ENCODE measurements at places on chromosomes 5 and 9.
A peak's percentile ranks its signal among the peaks of the same experiment; 100 is the strongest.

- DNase-seq = no peak
These were observed 12.5 kb downstream of the PAIP2 start for GRCh38 chr5:139354186-139354585.

- no peak for DNase-seq
These were observed 43.1 kb downstream of the PTCD2 start for GRCh38 chr5:72363166-72363802.

DNA sequence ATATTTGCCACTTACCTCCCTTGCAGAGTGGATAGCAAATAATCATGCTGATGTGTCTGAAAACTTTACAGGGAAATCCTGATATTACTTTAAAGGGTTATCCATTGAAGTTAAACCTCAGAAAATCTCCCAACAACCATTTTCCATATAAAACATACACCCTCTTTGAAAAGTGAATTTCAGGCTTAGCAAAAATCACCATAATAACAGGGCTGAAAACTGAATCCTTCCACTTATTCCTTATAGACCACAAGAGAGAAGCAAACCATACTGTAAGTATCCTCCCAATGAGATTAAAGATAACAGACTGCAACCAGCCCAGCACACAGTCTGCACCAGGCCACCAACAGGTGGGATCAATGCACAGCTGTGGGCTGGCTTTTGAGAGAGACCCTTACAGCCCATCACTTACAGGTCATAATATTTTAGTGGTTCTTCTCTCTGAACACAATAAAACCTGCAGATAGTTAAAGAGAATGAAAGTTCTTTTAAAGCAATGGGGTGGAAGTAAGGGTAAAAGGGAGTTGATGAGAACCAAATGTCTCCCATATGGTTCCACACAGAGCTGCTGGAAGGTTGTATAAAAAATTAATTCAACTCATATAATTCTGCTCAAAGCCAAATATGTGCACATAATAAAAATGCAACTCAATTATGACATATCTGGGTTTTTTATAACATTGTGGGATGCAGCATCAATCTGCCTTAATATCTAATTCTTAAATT lies 376.2 kb upstream of the GRAMD2B start:
- DNase-seq = no peak

DNA sequence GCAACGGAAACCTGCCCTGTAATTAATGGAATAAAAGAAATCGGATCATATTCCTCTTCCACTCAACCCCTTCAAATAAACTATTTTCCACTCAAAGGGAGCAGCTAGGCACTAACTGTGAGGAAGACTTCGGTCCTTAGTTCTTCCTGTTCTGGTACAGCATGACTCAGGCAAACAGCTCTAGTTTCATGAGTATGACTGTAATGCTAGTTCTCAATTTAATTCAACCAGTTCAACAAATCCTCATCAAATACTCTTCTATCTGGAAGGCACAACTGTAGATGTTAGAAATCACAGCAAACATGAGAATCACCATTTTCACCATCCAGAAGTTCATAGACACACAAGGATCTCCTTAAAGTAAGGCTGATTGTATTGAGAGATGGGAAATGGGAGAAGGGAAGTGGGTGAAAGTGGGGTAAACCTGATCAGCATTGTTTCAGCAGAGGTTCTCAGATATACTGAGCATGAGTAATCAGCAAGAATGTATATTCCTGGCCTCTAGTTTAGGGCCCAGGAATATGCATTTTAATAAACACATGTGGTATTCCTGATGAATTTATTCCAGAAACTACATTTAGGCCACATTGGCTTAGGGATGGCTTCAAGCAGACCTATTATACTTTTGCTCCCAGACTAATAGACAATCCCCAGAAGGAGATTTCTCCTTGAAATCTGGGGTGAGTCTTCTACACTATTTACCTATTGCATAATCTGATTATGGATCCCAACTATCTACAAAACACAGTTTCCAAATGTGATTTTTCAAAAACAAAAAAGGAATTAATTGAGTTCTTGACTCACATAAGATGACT lies 141.1 kb upstream of the SLC12A2 start:
- DNase-seq = no peak

DNA sequence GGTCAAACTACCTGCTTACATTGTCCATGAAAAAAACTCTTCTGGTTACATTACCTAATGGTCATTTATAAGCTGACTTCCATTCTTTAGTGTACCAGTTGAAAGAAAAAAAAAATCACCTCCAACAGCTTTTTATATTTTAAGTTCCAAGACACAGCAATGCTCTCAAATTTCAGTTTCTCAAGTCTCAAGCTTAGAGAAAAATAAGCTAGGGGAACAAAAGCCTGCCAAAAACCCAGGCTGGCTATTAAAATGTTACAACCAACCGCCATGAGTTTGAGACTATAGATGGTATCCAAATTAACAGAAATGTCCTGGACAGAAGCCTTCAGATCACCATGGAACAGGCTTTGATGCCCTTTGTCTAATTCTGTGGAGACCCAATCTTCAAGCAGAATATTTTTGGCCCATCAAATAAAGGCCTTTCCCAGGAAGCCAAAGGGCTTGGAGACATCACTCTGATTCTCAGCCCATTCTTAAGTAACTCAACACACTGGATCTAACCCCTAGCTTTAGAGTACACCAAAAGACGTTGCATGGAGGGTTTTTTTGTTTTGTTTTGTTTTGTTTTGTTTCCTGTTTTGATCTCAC lies 343.7 kb downstream of the GLIS3 start:
- no peak for DNase-seq

- no peak for DNase-seq
These were observed 41.9 kb downstream of the TJP2 start for GRCh38 chr9:69215774-69216485.

DNA sequence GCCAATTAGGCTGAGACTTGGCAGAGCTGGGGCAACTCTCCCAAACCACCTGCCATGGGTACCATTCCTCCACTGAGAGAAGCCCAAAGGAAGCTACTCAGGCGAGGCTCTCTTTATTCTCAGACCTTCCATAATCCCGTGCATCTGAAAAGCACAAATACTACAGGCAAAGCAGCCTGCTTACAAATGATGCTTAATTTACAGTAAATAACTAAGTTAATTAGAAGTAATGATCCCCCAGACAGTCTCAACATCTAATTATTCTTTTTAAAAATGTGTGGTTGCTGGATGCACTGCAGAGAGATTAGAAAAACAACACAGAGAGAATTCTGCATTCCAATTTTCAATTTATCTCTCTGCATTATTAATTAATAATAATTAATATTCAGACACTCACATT lies 53.1 kb downstream of the AK8 start:
- no peak for DNase-seq

DNA sequence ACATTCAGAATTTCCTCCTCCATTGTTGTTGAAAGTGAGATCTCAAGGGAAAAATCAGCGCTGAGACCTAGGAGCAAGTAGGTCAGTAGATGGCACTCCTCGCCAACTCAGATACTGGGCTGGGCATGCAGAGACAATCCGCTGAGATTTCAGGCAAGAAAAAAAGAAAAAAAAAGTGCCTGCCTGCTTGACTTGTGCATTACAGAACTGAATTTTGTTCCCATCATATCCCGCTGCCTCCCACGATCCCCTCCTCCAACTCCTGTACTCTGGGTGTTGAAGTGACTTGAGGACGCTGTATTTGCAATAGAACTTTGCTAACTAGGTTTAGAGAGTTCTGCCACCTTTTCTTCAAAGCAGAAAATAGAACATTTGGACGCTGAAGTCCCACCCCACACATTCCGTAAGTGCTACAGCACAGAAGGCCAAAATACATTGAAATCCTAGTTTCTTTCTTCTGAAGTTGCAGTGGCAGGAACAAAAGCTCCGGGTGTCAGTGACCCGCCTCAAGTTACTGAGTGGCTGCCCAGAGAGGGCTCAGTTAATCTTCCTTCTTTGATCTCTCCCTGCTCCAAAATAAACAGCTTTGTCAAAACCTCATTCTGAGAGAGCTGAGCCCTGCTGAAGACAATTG lies 265.8 kb downstream of the MLLT3 start:
- DNase-seq = peak; percentile 42

- no peak for DNase-seq
These were observed 88.7 kb upstream of the PIK3R1 start for GRCh38 chr5:68126886-68127285.

DNA sequence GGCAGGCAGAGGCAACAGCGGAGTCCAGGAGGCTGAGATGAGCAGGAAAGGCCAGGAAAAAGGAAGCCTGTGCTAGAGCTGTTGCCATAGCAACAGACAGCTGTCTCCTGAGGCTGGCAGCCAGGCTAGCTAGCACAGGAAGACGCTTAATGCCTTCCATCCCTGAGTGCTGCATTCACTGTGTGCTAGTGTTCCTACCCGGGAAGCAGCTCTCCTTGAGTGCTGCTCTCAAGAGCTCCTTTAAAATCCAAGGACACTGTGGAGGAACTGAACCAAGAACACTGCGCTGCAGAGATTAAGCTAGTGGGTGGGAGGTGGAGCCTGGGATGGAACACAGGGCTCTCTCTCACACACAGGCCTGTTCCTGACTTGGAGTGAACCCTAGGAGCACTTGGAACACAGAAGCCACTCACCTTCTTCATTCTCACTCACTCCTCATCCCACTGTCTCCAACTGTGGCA lies 53.5 kb upstream of the IL7R start:
- DNase-seq = no peak

GRCh38 chr9:137816531-137817235 lies 60.9 kb upstream of the CACNA1B start:
- DNase-seq = no peak

DNA sequence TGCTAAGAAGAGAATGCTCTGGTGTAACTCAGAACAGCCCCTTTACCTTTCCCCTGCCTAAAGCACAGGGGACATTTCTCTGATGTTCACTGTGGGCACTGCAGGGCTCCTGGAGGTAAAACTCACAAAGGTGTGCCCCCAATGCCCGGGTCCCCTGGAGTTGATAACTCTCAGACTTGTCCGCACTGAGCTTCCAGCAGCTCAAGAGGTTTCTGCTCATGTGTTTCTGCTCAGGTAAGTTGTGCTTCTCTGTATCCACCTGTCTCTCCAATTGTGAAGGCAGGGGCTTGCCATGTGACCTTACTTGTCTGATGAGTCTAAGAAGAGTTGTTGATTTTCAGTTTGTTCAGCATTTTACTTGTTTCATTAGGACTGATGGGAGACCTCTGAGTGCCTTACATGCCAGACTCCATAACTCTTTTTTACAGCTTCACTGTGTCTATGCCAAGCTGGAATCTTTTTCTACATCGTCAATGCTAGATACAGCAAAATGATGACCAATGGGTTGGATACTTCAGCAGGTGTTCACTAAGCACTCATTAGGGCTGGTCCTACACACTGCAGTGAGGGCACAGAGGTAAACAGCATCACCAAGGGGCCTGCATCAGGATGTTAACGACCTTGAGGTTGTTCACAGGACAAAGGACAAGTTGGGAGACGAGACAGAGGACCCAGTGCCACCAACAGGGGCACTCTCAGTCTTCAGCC lies 56.4 kb downstream of the MRPL36 start:
- DNase-seq = no peak

DNA sequence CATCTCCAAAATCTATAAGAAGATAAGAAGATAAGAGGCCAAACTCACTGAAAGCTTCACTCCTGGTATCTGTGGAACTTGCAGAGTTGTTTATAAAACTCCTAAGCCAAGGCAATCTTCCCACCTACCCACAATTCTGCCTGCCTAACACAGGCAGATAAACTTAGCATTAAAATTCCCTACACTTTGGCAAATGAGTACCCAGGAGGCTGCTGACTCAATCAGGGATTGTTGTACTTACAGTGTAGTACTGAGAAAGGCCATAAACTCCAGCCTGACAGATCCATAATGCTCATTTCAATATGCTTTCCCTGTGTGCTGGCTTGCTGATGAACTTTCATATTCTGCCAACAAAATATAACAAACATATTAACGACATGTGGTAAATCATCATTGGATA lies 725.2 kb downstream of the BRINP1 start:
- DNase-seq = no peak

- no peak for DNase-seq
These were observed 140.8 kb downstream of the FGF1 start for GRCh38 chr5:142544946-142545649.

- DNase-seq = no peak
These were observed 276.3 kb downstream of the EPB41L4A start for GRCh38 chr5:112142769-112143270.

- DNase-seq = no peak
These were observed 135.0 kb downstream of the TAF11L14 start for GRCh38 chr5:17769277-17769676.

DNA sequence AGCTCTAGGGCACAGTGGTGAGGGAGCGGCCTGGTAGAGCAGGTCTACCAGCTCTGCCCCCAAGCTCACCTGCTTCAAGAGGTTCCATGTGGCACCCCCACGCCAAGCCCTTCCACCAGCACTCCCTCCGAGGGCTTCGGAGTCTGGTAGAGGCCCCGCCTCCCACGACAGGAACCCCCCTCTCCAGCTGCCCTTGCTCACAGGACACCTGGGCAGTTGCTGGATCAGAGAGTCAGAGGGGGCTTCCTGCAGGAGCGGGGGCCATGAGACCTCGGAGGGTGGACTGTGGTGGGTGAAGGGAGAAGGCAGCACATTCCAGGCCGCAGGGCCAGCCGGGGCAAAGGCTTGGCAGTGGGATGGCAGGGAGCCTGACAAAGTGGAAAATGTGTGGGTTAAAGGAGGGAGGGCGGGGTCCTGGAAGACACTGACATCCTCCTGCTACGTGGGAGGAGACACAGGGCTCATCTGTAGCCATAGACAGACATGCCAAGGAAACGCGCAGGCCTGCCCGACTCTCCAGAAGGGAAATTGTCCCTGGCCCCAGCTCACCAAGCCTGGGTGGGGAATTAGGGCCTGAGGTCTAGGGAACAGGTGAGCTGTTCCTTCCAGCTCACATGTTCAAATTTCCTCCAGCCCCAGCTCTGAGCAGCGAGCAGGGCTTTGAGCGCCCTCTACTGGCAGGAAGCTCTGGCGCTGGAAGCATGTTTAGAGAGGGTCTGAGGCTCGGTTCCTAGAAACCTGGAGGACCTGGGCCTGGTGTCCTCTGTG lies 74.2 kb downstream of the NTNG2 start:
- DNase-seq = peak; percentile 84

DNA sequence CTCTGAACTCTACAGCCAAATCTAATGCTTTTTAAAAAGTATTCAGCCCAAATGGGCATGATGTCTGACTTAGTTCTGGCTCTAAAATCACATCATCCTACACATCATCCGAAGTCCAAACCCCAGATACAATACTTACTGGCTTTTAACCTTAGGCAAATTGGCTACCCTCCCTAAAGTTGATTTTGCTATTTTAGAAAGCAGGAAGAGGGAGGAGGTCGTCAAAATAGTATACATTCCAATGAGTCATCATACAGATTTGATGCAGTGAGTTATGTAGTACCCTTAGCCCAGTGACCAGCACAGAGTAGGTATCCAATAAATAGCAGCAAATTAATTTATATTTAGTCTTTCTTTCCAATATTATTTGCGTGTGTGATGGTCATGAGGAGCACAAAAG lies 582.0 kb upstream of the TUSC1 start:
- DNase-seq = no peak

- no peak for DNase-seq
These were observed 42.1 kb downstream of the UBQLN1 start for GRCh38 chr9:83665580-83666200.

- peak; percentile 57 for DNase-seq
These were observed 8.0 kb downstream of the TCF7 start for GRCh38 chr5:134122530-134122929.

GRCh38 chr9:116471944-116472506 lies 215.1 kb upstream of the TRIM32 start:
- DNase-seq = no peak

All from activated CD8-positive, alpha-beta memory T cell treated with anti-CD3 and anti-CD28 coated beads, Interleukin-2, amount 50 U/mL, for 4 hours (primary cell).